ENCODE measurements at places on chromosomes 7 and 10.

GRCh38 chr10:99532687-99533495, at the start of gene NKX2-3:
Gene NKX2-3 (plus strand): TSS chr10:99532942. CDS start chr10:99533132, 190 bp downstream.
- DNase-seq, result no peak

DNA sequence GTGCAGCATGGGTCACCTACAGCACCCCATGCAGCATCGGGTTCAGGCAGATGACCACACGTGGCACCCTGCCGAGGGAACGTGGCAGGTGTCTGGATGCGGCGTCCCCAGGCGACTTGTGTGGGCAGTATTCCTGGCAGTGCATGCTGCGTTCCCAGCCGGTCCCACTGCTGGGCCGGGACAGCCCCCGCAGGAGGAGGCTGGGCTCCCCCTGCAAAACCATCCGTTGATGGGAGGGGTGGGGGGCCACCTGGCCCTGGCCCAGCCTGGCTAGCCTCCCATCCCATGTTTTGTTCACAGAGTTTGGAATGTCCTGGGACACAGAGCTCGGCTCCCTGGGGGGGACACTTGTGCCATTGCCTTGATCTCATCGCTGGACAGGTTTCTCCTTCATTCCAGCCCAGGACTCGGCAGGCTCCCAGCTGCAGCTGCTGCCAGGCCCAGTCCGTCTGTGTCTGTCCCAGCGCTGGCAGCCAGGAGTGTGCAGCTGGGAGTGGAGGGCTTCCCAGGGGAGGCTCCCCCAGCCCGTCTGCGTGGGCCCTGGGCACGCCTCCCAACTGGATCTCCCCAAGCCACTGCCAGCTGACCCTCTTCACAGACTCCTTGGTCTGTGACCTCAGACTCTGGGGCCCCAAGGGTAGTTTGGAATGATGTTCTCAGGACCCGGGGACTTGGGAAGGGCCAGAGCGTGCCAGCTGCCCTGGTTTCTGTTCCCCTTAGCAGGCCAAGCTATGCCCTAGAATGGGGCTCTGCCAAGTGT, 32.6 kb downstream of the TMEM270 start:
- no peak for DNase-seq

DNA sequence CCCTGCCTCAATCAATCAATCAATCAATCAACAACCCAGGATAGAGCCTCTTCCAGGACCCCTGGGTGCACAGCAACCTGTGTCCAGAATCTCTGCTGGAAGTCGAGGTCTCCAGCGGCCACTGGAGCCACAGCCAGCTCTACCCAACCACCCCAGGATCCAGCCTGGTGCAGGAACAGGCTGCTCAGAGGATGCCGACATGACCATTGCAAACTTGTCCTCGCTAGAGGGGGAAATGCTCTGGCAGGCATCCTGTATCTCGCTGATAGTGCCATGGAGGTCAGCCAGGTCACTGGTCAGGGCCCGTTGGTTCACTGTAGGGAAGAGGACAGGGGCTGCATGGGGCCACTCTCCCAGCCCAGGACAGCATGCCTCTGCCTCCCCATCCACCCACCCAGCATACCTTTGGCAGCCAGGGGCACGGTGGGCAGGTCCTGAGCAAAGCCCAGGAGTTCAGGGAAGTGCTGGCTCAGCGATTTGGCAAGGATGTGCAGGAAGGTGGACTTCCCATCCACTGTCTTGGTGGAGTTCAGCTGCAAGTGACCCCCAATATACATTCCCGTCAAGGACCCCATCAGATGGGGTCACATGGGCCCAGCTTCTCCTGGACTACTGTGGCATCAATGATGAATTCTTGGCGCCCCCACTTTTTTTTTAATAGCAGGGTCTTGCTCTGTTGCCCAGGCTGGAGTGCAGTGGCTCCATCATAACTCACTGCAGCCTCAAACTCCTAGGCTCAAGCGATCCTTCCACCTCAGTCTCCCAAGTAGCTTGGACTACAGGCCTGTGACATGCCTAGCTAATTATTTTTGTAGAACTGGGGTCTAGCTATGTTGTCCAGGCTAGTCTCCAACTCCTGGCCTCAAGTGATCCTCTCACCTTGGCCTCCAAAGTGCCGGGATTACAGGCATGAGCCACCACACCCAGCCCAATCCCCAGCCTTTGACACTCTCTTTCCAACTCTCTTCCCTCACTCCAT, 49.4 kb downstream of the GRID2IP start:
- no peak for DNase-seq

- DNase-seq, result no peak
Measured at GRCh38 chr7:139230484-139230773, 608 bp upstream of the UBN2 start.

GRCh38 chr10:132886211-132887099, 55.9 kb downstream of the CFAP46 start:
- no peak for DNase-seq

DNA sequence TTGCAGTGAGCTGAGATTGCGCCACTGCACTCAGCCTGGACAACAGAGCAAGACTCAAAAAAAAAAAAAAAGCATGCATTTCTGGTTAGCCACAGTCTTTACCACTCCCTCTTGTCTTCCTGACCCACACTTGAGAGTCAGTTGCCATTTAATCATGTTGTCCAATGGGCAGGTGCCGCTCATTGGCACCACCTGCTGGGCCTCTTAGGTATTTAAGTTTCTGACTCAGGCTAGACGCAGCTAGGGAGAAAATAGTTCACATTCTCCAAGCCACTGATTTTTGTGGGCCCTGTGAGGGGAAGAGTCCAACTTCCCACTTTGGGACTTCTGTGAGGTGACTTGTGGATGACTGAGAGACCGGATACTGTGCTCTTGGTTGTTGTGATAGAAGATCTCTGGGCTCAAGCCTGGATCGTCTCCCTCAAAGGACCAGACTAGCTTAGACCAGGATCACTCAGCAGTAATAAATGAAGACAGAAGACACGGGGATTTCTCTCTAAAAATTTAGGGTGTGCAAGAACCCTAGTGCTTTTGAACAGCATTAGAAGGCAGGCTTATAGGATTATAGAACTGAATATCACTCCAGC, 26.8 kb upstream of the SORCS3 start:
- DNase-seq, result peak; percentile 5

GRCh38 chr10:71083716-71083975, 128.7 kb upstream of the UNC5B start:
- DNase-seq, result no peak

DNA sequence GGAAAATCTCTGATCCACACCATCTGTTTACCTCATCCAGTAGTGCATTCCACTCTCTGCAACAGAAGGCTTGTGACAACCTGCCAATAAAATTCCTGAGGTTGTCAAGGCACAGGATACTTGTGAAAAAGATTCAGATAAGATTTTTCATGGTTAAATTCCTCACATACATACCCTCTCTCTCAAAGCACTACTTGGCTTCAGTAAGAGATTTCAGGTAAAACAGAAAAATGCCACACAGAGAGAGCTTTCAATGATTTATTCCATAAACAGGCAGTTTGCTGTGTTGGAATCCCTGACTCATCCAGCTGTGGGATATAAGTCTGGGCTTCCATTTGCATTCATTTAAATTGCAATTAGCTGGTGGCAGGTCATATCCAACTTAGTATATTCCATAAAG, 99.7 kb upstream of the CAV2 start:
- DNase-seq, result no peak

DNA sequence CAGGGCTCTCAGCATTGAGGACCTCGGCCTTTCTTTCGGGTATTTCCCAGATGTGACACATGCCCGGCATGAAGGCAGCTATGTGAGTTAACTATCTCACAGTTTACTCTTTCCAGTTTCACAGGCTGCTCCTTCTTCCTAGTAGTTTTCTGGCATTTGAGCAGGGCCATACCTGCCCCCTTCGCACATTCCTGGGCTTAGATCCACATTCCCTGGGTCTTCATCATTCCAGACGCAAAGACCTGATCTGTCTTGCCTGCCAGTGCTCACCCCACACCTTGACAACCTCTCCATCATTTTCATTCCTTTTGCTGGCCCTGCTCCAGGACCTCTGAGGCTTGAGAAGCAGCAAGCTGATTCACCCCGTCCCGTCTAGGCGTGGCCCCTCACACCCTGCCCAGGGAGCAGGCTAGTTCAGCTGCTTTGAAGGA, 227.5 kb downstream of the WDR11 start:
- DNase-seq, result no peak

- no peak for DNase-seq
Measured at GRCh38 chr10:119947300-119947699, 54.8 kb downstream of the SEC23IP start.

- no peak for DNase-seq
Measured at GRCh38 chr10:49329146-49329505, 30.2 kb downstream of the C10orf71 start.

- no peak for DNase-seq
Measured at GRCh38 chr10:96548589-96548988, 34.9 kb upstream of the TLL2 start.

DNA sequence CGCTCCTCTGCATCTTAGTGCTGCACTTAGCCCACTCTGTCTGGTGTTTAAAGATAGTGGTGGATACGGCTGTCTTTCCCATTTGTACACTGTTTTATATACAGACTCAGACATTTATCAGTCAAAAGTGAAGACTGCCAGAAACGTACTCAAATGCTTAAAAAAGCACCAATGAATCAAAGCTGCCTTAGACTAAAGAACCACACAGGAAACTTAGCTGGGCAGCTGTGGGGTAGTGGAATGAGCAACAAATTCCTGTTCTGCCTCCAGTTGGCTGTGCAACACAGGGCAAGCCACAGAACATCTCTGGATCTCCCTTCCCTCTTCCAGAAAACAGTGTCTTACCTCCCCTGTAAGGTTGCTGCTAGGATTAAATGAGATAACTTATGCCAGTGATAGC, 76.0 kb downstream of the ATXN7L1 start:
- DNase-seq, result no peak

DNA sequence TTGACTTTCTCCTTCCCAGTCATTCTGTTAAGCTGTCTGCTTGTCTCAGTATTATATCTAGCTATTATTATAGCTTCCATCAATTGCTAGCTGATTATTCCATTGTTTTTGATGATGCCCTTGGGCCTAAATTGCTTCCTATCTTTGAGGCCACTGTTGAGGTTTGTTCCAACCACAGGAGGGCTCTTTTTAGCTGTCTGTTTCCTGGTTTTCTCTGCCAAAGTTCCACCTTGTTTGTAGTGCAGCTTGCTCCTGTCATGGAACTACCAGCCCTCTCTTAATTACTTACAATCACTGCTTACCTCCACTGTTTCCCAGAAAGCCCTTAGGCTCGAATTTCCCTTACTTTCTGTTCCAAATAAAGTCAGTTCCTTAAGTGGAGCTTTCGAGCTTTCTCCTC, 118.7 kb upstream of the SEC61G start:
- DNase-seq, result no peak

DNA sequence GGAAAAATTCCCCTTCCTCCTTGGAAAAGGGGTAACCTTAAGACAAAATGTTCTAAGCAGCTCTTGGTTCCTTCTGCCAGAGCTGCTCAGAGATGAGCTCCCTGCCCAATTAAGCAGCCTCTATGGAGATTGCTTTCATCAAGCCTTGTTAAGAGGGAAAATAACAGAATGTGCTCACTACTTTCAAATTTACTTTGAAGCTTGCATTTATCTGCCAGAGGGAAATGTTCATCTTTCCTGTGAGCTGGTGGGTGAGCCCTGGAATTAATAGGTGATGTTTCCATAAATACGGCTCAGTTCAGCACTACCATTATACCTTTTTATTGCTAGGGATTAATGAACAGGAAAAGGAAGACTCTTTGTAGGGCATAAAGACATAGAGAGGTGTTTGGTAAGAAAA, 549.0 kb downstream of the REEP3 start:
- DNase-seq, result no peak

GRCh38 chr7:24406053-24406788, 122.2 kb downstream of the NPY start:
- DNase-seq, result no peak

DNA sequence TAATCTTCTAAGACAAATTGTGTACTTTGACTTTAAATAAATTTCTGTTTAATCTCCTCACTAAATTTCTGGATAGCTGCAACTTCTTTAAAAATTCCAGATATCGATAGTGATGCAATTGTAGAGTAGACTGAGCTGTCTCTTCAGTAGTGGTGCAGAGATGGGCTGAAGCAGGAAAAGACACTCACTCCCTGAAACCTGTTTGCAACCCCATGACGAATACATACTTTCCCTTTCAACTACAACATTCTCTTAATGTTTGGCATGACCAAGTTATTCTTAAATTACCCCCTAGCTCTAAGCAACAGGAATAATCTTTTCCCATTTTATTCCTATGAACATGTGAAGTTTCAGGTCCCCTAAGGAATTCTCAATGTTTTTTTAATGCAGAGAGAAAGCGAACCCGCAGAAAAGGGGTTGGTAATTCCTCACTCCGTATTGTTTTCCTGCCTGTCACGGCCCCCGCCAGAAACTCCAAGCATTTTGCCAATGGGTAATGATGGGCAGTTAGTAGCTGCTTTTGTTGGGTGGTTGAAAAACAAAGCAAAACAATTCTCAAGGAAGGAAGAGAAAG, 1.3 kb downstream of the THSD7A start:
- DNase-seq, result no peak

DNA sequence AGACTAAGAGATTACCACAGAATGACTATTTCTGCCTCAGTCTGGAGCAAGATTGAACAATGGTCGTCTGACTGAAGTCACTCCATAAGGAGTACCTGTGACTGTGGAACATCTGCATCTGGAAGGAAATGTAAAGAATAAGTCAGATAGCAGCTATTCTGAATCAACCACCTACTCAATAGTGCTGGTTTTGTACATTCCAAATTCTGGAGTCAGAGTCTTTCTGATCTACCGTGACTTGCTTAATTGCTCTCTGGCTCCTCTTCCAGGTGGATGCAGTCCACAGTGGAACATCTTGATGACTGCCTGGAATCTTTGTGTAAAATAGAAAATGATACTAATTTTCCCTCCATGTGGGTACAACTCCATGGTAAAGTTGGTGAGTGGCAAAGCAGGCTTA, 156.3 kb upstream of the SEMA3C start:
- no peak for DNase-seq

GRCh38 chr7:33937871-33938270, 32.5 kb downstream of the BMPER start:
- DNase-seq, result no peak

GRCh38 chr10:89566992-89567391, 31.6 kb upstream of the SLC16A12 start:
- DNase-seq, result no peak

DNA sequence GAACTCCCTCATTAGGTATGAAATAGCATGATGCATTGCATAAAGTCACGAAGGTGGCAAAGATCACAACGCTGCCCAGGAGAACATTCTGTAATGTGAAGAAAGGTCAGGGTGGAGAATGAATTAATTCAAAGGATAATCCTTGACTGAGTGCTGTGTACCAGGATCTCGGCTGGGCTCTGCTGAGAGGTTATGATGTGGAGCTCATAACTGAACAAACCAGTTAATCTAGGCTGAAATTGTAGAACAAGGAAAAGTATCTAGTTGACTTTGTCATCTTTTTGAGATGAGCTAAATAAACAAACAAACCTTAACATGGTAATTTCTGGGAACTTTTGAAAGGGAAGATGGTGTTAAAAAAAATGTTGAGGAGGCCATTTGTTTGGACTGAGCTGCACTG, 6.1 kb downstream of the MSMB start:
- DNase-seq, result no peak

GRCh38 chr10:103082683-103083082, 110.4 kb downstream of the NT5C2 start:
- DNase-seq, result no peak

- DNase-seq, result no peak
Measured at GRCh38 chr10:772227-772637, 82.8 kb upstream of the DIP2C start.

All from stimulated activated CD4-positive, alpha-beta T cell treated with anti-CD3 and anti-CD28 coated beads, Interleukin-15, amount 100 ng/mL, for 1 hour (primary cell).